Glutamatergic neuron (in vitro differentiated cells): ENCODE measurements at places on chromosomes 11 and 22. TPM values are rescaled to one million over a fixed set of nuclear protein-coding genes. Genes with fewer than 3 reads are reported as not detected.

GRCh38 chr11:9625162-9625561 lies 38.7 kb upstream of the SWAP70 start:
- H3K4me1 ChIP-seq = peaks cover 15% of the 10 kb centered on the region
- H3K27me3 ChIP-seq = peaks cover 2% of the 10 kb centered on the region
- no peak for DNase-seq

Gene IL17REL
- total RNA-seq = not detected

Gene PKP3
- not detected for total RNA-seq

- H3K36me3 ChIP-seq = no peaks in the 10 kb centered on the region
- peaks cover 2% of the 10 kb centered on the region for H3K27me3 ChIP-seq
- no peak overlapping the region for H3K4me3 ChIP-seq
- no peak overlapping the region for H3K27ac ChIP-seq
- peaks cover 37% of the 10 kb centered on the region for H3K4me1 ChIP-seq
Observed at GRCh38 chr11:111731821-111732220, 34.4 kb downstream of the PPP2R1B start.

DNA sequence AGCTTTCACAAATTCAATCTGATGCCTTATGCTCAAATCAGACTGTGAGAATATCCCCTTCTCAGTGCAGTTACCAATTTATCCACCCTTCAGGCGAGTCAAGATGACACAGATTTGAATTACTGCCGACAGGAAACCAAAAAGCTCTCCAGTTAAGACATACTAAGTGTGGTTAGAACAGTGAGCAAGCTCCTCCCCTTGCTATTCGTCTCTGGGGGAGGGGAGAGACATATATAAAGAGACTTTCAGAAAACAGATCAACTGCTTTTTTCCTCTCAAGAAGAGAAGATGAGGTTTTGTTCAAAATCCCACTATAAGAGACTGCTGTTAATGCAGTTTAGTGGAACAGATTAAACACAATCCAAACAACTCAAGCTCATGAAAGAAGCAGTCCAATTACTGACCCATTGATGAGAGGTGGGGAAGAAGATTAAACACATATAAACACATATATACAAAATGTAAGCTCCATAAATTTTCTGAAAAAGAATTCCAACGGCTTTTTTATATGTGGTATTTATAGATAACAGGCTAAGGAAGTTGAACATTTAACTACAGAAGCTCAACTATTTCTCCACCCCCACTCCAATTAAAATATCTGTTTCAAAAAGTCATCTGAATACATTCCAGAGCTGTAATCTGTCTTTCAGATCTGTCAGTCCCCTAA lies 102.7 kb downstream of the MRTFA start:
- no peak for DNase-seq
- peak overlapping the region; percentile 81 for H3K27ac ChIP-seq
- H3K36me3 ChIP-seq = peaks cover 13% of the 10 kb centered on the region

DNA sequence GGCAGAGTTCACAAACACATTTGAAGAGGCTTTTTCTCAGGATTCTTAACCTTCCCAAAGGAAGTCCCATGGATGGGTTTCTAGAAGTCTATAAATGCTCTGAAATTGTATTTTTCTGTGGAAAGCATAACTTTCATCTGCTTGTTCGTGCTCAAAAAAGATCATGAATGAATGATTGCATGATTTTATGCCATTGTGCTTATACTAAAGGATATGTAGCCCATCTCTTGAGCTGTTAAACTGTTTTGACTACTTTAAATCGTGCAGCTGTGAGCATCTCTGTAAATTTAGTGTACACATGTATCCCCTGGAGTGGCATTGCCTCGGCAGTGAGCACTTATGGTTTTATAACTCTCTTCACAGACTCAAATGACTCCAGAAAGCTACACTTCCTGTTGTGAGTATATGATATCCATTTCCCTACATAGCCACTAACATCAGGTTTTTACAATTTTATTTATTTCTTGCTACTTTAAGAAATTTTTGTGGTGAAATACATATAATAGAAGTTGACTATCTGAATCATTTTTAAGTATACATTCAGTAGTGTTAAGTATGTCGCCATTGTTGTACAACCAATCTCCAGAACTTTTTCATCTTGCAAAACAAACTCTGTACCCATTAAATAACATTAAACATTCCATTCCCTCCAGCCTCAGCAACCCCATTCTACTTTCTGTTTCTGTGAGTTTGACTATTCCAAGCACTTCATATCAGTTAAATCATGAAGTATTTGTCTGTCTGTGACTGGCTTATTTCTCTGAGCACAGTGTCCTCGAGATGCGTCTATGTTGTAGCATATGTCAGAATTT lies 8.0 kb downstream of the NEAT1 start:
- no peak for DNase-seq
- no peak overlapping the region for H3K4me3 ChIP-seq
- H3K4me1 ChIP-seq = peaks cover 21% of the 10 kb centered on the region
- no peak overlapping the region for H3K27ac ChIP-seq
- no peaks in the 10 kb centered on the region for H3K27me3 ChIP-seq
- no peaks in the 10 kb centered on the region for H3K36me3 ChIP-seq

DNA sequence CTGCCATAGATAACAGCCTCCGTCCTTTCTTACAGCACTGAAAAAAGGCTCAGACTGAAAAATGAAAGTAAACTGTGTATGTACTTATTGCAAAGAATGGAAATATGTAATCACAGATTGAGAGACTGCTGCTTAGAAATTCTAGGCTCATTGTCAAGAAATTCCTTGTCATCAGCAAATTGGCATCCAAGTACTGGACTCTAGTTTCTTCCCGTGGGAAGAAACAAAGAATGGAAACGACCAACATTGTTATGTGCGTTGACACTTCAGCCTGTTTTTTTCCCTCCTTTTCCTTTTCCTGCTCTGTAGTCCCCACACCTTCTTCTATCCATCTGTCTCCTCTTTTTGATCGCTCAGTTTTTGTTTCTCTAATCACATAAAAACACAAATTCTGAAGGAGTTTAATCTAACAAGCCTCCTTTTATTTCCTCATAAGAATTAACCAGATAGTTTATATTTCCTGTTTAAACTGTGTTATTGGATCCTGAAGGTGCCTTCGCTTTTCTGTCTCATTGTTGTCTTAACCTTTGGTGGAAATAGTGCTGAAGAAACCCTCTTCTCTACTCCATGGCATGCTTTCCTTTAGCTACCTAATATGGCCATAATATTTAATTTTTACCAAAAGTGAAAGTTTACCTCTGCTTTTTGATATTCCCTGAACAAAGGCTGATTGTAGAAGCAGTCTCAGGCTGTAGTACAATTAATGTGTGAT lies 20.0 kb upstream of the CASP12 start:
- H3K27ac ChIP-seq = no peak overlapping the region
- no peaks in the 10 kb centered on the region for H3K4me1 ChIP-seq
- H3K4me3 ChIP-seq = no peak overlapping the region
- DNase-seq = no peak
- H3K36me3 ChIP-seq = no peaks in the 10 kb centered on the region

- peaks cover 18% of the 10 kb centered on the region for H3K27me3 ChIP-seq
- no peak overlapping the region for H3K4me3 ChIP-seq
- no peaks in the 10 kb centered on the region for H3K4me1 ChIP-seq
- H3K27ac ChIP-seq = no peak overlapping the region
Observed at GRCh38 chr22:47374273-47374771, 611.9 kb downstream of the TBC1D22A start.

- no peaks in the 10 kb centered on the region for H3K4me1 ChIP-seq
- no peak overlapping the region for H3K4me3 ChIP-seq
- peaks cover 4% of the 10 kb centered on the region for H3K36me3 ChIP-seq
- peaks cover 7% of the 10 kb centered on the region for H3K27me3 ChIP-seq
- no peak for DNase-seq
Observed at GRCh38 chr11:72257570-72257969, 13.6 kb upstream of the PHOX2A start.

DNA sequence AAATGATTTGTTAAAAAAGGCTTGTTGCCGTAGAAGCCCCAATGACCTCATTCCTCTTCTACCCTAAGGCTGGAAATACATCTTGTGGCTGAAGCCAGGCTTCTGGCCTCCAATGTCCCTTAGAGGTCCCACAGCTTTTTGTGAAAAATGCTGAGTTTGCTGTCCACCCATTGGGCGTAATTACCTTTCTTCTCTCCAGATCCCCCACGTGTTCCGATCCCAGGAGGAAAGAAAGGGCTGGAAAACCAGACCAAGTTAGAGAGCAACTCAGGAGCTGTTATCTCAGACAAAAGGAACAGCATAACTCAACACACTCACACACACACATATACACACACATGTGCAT lies 154.2 kb downstream of the MIAT start:
- H3K27ac ChIP-seq = no peak overlapping the region
- no peaks in the 10 kb centered on the region for H3K36me3 ChIP-seq

- no peak for DNase-seq
- H3K27me3 ChIP-seq = peaks cover 7% of the 10 kb centered on the region
- peak overlapping the region; percentile 98 for H3K4me3 ChIP-seq
- H3K36me3 ChIP-seq = peaks cover 13% of the 10 kb centered on the region
Observed at GRCh38 chr22:46761017-46761416, 1.4 kb upstream of the TBC1D22A start.

Gene RRAS2
- 20.8 TPM for total RNA-seq

DNA sequence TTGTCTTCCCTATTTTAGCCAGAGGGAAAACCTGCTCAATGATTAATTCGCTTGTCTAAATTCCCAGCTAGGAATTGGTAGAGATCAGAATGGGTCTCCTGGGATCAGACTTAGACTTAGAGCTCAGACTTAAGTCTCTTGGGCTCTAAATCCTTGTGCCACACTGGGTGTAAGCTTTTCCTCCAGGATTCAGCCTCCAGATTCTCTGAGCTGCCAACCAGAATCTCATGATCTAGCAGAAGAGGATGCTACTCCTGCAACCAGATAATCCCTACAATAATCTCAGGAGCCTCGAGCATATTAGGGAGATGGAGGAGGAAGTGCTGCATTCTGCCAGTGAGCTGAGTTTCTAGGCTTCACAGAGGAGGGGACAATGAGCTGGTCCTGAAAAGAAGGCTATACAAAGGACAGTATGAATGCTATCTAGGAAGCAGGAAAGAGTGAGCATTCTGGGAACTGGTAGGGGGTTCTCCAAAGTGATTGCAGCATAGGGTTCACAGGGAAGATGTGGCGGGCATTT lies 211.6 kb upstream of the SESN3 start:
- no peaks in the 10 kb centered on the region for H3K36me3 ChIP-seq
- H3K27ac ChIP-seq = no peak overlapping the region
- DNase-seq = no peak
- no peak overlapping the region for H3K4me3 ChIP-seq
- H3K27me3 ChIP-seq = no peaks in the 10 kb centered on the region

DNA sequence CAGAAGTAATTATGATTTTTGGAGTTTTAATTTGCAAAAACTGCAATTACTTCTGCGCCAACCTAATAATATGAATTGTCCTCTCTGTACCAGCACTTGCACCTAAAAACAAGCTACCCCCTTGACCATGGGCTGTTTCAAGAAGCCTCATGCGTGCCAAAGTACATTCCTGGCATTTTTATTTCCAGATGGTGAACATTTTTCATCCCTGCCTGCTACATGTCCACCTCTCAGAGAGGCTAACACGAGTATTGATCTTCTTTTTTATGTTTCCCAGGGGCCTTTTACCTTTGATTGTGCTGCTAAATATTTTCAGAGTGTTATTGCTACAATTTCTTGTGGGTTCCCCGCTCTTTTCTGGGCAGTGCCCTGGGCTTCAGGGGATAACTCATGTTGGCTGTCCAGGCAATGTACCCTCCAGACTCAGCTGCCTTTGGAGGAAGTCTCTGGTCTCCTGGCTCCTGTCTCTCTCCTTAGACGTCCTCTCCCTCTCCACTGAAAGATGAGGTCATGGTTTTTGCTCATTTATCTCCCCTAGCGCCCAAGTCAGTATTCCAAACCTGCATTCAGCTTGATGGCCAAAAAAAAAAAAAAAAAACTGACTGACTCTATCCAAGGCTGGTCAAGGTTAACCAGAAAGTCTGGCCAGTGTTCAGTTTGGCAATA lies 86.2 kb upstream of the ASPHD2 start:
- peaks cover 13% of the 10 kb centered on the region for H3K36me3 ChIP-seq
- peaks cover 11% of the 10 kb centered on the region for H3K27me3 ChIP-seq
- no peak overlapping the region for H3K27ac ChIP-seq

DNA sequence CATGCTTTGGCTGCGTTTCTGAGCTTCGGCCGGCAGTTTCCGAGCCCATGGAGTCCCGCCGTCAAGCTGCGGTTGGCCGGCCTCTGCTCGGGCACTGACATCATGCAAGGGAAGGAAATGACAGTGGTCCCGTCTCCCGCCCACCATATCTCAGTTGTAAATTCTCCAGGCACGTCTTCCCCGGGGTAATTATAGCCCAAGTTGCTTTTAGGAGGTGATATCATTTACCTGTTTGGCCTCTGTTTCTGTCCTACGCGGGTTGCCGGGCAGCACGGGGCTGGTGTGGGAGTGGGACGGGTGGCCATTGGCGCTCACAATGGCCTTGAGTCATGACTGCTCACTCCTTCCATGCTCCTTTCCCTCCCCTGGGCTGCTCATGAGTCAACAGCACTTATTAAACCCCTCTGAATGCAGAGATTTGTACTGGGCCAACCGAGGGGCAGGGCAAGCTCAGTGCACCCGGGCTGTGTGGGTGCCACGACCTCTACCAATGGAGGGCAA lies 4.2 kb upstream of the ANO1 start:
- H3K27me3 ChIP-seq = peaks cover 10% of the 10 kb centered on the region
- H3K4me3 ChIP-seq = no peak overlapping the region
- DNase-seq = no peak

- H3K27ac ChIP-seq = peak overlapping the region; percentile 4
- peak overlapping the region; percentile 91 for H3K4me3 ChIP-seq
- no peaks in the 10 kb centered on the region for H3K36me3 ChIP-seq
- DNase-seq = peak; percentile 28
- peaks cover 13% of the 10 kb centered on the region for H3K27me3 ChIP-seq
Observed at GRCh38 chr11:27699242-27699925, 871 bp downstream of the BDNF start.

- H3K36me3 ChIP-seq = peaks cover 4% of the 10 kb centered on the region
- H3K4me3 ChIP-seq = no peak overlapping the region
- no peak overlapping the region for H3K27ac ChIP-seq
- H3K4me1 ChIP-seq = peaks cover 2% of the 10 kb centered on the region
- no peak for DNase-seq
- H3K27me3 ChIP-seq = peaks cover 14% of the 10 kb centered on the region
Observed at GRCh38 chr22:20426259-20426615, 11.4 kb downstream of the SCARF2 start.

Gene OR8D1
- not detected for total RNA-seq

Gene MAP4K2
- 15.9 TPM for total RNA-seq

Gene MTNR1B
- not detected for total RNA-seq

Gene NEFH
- total RNA-seq = 27.1 TPM
